ENCODE measurements at places on chromosomes 3 and 15. TPM values are rescaled to one million over a fixed set of nuclear protein-coding genes. Genes with fewer than 3 reads are reported as not detected.
A peak's percentile ranks its signal among the peaks of the same experiment; 100 is the strongest.

- no peak for DNase-seq
Measured at GRCh38 chr3:74314696-74315095, 299.8 kb downstream of the CNTN3 start.

DNA sequence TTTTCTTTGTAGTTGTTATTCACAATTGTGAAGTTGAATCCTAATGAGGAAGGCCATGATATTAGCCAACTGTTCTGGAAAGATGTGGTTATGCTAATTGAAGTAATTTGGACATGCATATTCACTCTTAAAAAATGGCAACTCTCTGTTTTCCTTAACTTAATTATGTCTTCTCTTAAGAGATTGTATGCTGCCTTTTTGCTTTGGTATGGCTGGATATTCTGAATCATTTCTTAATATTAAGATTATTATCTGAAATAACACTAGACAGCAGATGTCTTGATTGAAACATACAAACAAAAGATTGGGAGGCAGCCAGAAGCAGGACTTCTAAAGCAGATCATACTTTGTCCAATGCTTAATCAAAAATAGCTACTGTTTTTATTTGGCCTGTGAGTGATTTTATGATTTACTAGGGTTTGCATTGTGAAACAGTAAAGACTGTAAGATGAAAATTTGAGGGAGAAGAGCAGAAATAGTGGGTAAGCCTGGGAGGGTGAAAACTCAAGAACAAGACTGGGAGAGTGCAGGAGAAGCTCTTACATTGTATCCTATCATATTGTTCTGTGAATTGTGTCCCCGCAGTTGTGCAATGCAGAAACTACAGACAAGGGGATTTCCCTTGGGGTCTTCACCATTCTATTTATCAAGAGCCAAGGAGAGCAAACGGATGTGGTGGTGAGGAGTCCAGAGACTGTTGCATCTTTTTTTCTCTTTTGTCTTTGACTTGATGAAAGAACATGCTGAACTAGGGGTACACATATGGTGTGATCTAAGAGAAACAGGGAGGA, 554.8 kb downstream of the TUSC7 start:
- no peak for DNase-seq

GRCh38 chr3:8733332-8734094, at the start of gene CAV3:
Gene CAV3, plus strand, starts transcription at chr3:8733802. Its CDS starts 75 bp downstream, at chr3:8733877.
- no peak for DNase-seq

DNA sequence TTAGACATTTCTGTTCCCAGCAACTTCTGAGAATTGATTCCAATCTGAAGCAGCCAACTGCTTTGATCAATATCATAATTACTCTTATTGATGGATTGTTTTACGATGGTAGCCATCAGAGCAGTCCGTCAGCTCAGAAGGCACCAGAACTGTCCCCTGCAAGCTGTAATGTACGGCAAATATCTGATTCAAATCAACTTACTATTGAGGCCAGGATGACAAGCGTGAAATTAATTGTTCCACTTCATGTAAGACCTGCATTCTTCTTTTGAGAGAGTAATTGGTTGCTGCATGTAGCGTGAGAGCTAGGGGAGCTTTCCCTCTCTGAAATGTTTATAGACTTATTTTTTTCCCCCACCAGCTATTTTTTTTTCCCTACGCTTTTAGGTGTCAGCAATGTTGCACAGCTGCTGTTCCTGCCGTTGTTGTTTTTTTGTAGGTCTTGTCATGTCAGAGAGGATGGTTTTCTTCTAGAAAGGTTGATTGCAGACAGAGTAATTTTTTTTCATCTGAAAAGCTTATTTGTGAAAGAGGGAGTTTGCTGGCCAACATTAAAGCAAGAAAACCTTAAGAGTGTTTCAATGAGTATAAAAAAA, 134.9 kb downstream of the CACNA2D3 start:
- no peak for DNase-seq

DNA sequence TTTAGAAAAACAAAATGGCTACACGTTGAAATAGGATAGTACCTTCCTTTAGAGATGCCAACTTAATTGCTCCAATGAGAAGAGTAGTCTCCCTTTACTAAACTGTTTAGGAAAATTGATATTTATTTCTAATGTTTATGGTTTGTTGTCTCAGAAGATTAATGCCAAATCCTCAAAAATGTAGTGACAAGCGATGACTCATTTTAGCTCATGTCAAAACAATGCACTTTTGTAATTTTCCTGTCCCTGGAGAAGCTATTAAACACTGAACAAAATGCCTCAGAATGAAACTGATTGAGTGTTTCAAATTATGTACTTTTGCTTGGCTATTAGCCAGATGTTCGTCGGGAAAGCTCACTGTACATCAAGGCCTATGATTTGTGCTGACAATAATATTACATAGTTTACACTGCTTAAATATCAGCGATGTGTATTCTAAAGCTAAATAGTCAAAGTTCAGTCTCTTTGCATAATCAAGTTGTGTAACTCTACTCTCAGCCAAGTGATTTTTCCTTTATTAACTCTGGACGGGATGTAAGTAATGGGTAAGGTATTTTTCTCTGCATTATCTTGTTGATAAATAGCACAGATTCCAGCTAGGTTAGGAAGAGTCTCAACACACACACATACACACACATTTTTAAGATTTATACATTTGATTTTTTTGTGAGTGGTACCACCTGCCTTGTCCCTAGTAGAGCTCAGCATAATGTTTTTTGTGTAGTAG, 83.7 kb downstream of the CMSS1 start:
- DNase-seq, result peak; percentile 77

GRCh38 chr3:94413336-94414108, 350.7 kb downstream of the NSUN3 start:
- no peak for DNase-seq

DNA sequence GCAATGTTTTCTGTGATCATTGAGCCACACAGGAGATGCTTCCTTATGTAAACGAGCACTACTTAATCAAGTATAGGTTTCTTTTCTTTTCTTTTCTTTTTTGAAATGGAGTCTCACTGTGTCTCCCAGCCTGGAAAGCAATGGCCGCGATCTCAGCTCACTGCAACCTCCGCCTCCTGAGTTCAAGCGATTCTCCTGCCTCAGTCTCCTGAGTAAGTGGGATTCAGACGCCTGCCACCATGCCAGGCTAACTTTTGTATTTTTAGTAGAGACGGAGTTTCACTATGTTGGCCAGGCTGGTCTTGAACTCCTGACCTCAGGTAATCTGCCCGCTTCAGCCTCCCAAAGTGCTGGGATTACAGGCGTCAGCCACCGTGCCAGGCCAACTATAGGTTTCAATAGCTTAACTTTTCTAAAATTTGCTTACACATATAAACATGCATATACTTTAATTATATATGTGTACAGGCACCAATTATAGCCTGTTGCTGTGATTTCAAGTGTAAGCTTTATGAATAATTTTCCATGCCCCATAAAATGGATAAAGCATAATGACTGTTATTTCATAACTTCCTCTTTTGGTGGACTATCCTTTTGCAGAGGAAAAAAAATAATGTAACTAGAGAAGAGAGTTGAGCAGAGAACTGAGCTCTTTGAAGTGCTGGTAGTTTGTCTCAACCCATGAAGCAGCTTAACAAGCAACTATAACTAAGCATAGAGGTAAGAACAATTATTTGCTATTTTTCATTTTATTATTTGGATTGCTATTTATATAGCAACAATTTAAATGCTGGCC, 24.8 kb upstream of the MBNL1 start:
- no peak for DNase-seq

DNA sequence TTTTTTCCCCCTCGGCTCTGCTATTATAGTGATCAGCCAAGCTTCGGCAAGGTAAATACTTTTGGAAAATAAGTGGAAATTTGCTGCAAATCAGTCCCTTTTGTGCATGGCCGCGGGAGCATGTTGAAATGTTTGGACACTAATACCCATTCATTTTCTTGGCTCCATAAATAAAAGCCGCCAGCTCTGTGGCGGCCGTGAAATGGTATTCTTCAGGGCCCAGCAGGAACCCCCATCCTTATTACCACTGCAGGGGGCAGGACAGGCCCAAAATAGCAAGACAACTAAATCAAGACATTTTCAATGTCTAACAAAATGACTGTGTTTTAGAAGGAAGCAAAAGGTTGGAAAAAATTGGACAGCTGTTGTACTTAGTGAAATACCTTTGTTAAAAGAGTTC, 362.3 kb downstream of the NR2F2 start:
- no peak for DNase-seq

- DNase-seq, result no peak
Measured at GRCh38 chr3:116316771-116317170, 128.5 kb downstream of the LSAMP start.

DNA sequence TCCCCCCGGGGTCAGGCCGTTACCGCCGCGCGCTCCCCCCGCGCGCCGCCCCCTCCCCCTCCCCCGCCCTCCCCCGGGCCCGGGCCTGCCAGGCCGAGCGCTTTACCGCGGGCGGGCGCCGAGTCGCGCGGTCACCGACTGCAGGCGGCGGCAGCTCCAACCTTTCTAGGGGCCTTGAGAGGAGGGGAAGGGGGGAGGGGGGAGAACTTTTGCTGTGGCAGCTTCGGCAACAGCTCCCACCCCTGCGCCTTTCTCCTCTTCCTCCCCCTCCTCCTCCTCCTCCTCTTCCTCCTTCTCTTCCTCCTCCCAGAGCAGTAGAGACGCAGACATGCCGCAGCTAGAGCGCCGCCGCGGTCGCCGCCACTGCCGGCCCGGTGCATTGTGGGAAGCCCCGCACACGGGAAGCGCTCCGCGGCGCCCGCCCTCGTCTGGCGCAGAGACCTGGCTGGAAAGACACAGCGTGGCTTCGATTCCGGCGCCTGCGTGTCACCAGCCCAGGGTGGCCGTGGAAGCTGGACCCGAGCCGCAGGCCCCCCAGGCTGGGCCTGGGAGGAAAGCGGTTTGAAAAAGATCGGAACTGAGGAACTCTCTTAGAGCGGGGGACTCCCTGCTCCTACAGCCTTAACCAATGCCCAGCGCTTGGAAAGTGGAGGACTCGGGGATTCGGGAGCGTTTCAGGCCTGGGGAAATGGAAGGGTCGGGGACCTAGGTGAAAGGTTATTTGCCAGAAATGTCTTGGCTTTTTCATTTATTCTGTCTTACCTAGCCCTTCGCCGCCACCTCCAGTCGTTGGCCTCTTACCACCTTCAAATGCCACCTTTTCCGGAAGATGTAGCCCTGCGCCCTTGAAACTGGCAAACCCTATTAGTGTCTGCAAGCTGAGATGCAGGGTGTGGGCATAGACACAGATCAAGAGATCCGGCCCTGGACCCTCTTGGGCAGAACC, at the start of gene ZNF148:
Gene ZNF148 (minus strand): TSS at position 330 of the 946 bp plus-strand sequence. CDS start 61,685 bp downstream, outside the sequence.
- peak; percentile 66 for DNase-seq

- no peak for DNase-seq
Measured at GRCh38 chr3:184756151-184757021, 44.5 kb upstream of the MAGEF1 start.

DNA sequence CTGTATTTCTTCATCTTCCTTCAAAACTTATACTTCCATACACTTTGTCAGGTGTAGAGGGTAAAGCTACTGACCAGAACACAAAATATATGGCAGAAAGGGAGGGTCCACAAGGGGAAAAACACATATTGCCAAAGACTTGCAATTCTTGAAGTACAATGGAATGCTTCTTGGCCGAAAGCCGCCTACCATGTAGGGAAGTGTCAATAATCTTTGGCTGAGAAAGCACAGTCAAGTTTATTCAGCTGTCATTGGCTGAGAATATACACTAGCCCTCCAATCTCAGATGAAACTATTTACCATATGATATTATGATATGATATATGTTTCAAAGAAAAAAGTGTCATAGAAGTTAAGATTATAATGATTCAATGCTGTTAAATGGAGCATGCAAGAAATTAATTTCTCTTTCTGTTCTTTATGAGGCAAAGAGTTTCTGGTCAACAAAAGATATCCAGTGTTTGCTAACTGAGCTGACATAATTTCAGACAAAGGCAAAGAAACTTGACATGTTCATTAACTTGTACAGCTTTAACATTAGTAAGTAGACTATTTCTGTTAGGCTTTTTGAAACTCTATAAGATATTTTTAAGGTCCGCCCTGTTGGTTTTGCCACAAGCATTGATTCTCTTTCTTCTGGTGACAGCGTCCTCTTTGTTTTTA, 89.0 kb upstream of the LPP start:
- DNase-seq, result no peak

- no peak for DNase-seq
Measured at GRCh38 chr3:15094187-15094875, 4.6 kb downstream of the RBSN start.

DNA sequence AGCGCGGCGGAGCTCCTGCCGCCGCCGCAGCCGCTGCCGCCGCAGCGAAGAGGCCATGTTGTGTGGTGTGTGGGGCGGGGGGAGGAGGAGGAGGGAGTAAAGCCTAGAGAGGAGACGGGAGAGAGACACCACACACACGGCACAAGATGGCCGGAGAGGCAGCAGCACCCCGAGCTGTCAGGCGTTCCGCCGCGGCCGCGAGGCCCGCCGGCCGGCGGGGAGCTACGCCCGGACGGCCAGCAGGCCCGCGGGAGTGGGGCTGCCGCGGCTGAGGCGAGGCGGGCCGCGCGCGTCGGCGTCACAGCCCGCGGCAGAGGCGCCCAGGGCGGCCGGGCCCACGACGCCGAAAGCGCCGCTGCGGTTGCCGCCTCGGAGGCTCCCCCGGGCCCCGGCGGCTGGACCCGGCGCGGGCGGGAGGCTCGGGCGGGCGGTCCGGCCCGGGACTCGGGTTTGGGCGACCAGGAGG, 17.4 kb upstream of the CHD2 start:
- DNase-seq, result no peak

DNA sequence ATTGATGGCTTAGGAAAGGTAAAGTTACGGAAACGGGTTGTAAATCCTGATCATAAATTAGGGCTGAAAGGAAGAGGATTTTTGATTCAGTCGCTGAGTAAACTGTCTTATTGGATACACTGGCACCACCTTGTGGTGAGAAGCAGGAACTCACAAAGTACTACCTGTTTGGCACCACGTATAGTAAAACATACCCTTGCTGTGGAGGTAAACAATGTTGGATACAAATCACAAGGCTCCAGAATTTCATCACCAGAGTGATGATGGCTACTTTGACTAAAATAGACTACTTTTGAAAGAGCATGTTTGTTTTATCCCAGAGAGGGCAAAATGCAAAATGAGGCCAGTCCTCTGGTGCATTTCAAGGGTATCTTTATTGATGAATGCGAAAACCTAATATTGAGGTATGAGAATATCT, 216.9 kb downstream of the IGSF11 start:
- peak; percentile 56 for DNase-seq

- DNase-seq, result no peak
Measured at GRCh38 chr3:195542316-195542697, 818 bp downstream of the PPP1R2 start.

- no peak for DNase-seq
Measured at GRCh38 chr15:64810497-64811326, 14.7 kb downstream of the PIF1 start.

DNA sequence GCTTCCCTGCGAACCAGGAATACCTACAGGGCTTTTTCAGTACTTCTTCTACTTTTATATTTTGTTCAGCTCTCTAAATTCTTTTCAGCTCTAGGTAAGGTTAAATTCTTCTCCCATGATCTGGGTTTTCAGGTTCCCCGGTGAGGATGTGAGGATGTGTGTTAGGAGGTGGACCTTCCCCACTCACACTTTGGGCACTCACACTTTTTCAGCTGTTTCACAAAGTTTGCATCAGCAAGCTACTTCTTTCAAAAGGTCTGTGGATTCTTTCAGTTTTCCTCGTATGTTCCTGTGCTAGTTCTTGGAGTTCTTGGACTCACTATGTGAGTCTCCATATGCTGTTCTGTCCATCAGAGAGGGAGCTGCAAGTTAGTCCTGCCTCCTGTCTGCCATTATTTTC, 13.9 kb upstream of the OR5K2 start:
- DNase-seq, result peak; percentile 37

GRCh38 chr3:177977381-177978158, 558.7 kb upstream of the KCNMB2 start:
- peak; percentile 18 for DNase-seq

PLD1 gene
- 8.4 TPM for total RNA-seq

PRR23B gene
- not detected for total RNA-seq

RLBP1 gene
- 0.12 TPM for total RNA-seq

DUOX2 gene
- 0.44 TPM for total RNA-seq

PPP1R14D gene
- total RNA-seq, result not detected

CHCHD4 gene
- total RNA-seq, result 24.6 TPM

ZPLD1 gene
- not detected for total RNA-seq

TLR9 gene
- total RNA-seq, result 0.15 TPM
